ENCODE measurements at places on chromosomes 7 and 10. TPM values are rescaled to one million over a fixed set of nuclear protein-coding genes. Genes with fewer than 3 reads are reported as not detected.

The CYP2C18 gene
- total RNA-seq = not detected

The UPF2 gene
- 22.4 TPM for total RNA-seq

- H3K36me3 ChIP-seq = no peaks in the 10 kb centered on the region
- peak; percentile 68 for DNase-seq
- peak overlapping the region; percentile 99 for H3K27ac ChIP-seq
- H3K4me1 ChIP-seq = peaks cover 21% of the 10 kb centered on the region
- H3K27me3 ChIP-seq = no peaks in the 10 kb centered on the region
Observed at GRCh38 chr7:157318015-157318706, 18.6 kb upstream of the DNAJB6 start.

- H3K4me3 ChIP-seq = peak overlapping the region; percentile 96
- no peaks in the 10 kb centered on the region for H3K27me3 ChIP-seq
- H3K4me1 ChIP-seq = peaks cover 32% of the 10 kb centered on the region
- H3K36me3 ChIP-seq = peaks cover 38% of the 10 kb centered on the region
Observed at GRCh38 chr7:92835261-92835850, 1.0 kb downstream of the CDK6 start.

DNA sequence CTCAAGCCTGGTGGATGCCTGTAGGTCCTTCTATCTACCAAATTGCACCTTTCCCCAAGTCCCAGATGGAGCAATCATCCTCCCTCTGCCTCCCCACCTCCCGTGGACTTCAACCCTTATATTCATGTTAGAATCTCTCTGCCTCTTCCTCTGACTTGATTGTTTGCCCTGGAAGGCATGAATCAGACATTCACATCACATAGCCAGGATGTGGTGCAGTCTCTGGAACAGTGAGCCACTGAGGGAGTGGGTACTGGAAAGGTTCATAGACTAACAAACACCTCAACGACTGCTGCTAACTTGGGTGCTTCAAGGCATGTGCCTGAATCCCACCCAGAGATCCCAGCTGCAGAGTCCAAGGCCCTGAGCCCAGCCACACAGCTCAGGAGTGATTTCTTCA is 494.0 kb downstream of the TNS3 start:
- H3K4me3 ChIP-seq = no peak overlapping the region
- peaks cover 63% of the 10 kb centered on the region for H3K4me1 ChIP-seq
- no peaks in the 10 kb centered on the region for H3K27me3 ChIP-seq

Measured in HFFc6 (cell line).